ENCODE measurements at places on chromosomes 2 and 18.

DNA sequence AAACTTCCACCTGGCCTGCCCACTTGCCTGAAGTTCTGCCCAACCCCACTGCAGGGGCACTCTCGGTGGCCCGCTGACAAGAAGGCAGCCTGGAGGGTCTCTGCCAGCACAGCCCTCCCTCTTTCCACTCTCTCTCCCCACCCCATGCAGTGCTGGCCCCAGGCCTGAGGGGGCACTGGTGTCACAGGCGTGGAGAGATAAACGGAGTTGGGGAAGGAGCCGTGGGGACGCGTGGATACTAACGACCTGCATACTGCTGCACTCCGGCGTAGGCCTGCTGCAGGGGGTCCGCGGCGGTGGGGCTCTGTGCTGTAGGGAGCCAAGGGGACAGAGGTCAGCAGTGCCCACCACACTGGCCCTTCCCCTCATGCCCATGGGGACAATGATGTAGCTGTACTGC is 299.3 kb downstream of the CELF4 start:
- no peak for DNase-seq

GRCh38 chr18:50117863-50118262 is 77.1 kb downstream of the MYO5B start:
- DNase-seq, result no peak

- no peak for DNase-seq
These were observed 63.5 kb upstream of the FN1 start for GRCh38 chr2:215499331-215499730.

GRCh38 chr2:171318463-171318934 is 115.3 kb downstream of the METTL8 start:
- DNase-seq, result no peak

DNA sequence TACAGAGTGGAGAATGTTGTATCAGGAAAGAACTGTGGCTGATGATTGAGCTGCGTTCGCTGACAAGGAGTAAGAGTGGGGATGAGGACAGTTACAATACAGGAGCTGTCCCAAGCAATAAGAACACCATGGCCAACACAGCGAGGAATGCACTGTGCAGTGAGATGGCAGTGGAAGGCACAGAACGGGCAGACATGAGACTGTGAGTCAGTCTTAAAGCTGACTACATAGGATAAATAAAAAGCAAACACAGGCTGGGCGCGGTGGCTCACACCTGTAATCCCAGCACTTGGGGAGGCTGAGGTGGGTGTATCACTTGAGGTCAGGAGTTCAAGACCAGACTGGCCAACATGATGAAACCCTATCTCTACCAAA is 89.8 kb downstream of the CABYR start:
- DNase-seq, result no peak

GRCh38 chr18:23077493-23078256 is 57.6 kb upstream of the CABLES1 start:
- DNase-seq, result no peak

DNA sequence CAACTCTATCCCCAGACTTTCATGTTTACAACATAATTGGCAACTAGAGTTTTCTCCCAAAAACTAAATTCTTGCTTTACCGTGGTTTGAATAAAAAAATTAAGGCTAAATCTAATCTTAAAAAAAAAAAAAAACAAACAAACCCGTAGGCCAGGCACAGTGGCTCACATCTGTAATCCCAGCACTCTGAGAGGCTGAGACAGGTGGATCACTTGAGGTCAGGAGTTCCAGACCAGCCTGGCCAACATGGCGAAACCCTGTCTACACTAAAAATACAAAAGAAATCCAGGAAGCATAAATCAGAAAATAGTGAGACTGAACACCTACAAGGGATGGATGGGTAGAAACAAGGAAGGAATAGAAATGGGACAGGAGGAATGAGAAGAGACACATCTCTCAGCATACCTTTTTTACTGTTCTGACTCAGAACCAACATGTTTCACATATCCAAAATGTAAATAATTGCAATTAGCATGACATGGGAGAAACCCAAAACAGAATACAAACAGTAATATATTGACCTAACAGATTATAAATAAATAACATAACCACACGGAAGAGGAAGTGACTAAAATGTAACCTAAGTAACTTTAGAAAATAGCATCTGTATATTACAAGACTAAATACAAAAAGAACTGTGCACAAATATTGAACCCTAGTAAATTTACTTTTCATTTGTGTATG is 17.5 kb downstream of the MGAT4A start:
- DNase-seq, result no peak

DNA sequence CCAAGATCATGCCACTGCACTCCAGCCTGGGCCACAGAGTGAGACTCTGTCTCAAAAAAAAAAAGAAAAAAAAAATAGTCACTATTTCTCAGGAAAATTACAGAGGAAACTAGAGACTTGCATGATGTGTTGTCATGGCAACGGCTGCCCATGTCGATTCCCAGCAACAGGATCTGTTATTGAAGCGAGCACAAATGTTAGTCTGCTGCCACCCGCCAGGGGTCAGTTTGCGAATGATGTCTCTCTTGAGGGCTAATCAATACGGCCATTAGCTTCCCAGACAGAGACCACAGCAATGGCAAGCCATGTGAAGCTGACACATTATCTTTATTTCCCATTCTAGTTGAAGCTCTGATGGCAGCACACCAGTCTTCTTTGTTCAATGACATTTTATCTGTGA is 32.4 kb upstream of the ACYP2 start:
- no peak for DNase-seq

GRCh38 chr18:55515941-55516710 is 71.9 kb downstream of the TCF4 start:
- DNase-seq, result no peak

DNA sequence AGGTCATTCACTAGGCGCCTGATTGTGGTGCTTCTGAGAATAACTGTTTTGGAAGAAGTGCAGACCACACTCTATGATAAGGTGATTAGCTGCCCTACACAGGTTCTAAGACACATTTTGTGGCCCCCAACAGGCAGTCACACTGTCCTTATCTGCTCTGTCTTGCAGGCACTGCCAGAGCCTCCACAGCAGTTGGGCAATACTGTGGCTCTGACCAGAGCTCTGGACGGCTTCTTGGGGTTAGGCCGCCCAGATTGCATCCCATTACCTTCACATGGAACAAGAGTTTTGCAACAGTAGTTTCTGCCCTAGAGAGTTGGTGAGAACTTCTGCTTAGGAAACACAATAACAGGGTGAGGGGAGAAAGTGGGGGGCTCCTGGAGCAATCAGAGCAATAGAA is 22.7 kb downstream of the RUFY4 start:
- no peak for DNase-seq

DNA sequence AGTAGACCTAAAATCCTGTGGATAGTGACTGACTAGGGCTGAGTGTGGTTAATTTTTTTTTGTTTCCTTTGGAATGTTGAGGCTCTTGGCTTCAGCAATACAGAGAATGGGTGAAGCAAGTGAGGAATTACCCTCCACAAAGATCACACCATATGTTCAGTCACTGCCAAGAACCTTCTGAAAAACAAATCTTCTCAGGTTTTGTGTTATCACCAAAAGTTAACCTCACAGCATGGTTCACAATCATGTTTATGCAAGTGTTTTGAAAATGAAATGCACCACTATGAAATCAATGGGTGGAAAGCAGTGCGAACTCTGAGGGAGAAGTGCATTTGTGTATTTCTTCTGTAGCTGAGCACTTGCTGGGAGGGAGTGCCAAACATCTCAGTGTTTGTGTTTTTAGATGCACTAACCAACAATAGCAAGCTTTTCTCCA is 44.4 kb downstream of the SPATS2L start:
- no peak for DNase-seq
